ENCODE measurements at places on chromosomes 5 and 9.

DNA sequence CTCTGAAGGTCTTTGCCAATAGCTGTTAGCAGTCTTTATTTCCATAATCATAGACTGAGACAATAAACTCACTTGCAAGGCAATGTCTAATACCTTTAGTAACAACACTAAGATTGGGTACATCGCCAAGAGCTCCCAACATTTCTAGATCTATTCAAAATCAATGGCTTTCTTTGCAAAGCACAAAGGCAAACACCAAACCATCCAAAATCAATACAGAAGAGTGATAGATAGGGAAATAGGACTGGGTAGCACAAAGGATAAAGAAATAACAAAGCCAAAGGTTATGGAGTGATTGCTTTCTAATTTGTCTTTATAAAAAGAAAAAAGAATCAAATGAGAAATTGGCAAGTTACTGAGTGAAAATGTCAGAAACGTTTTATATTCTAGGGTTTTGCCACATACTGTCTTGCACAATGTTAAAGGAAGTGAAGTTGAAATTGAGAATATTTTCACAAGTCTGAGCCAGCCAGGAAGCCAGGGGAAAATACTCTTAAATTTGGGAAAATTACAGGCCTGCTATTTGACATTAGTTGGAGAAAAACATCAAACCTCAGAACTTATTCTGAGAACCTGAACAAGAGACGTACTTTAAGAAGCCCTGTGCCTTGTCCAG is 53.3 kb upstream of the LHFPL2 start:
- H3K4me1 ChIP-seq = no peaks in the 10 kb centered on the region
- DNase-seq = no peak
- H3K27ac ChIP-seq = no peak overlapping the region
- no peak overlapping the region for H3K4me3 ChIP-seq

GRCh38 chr9:77019236-77019925 is at the start of gene FOXB2:
TSS of gene FOXB2 (plus strand) at chr9:77019655. CDS start at chr9:77019655, 0 bp downstream.
- no peak for DNase-seq
- no peak within 1 kb of the TSS for H3K4me3 ChIP-seq
- no peaks in the 10 kb centered on the region for H3K4me1 ChIP-seq
- H3K36me3 ChIP-seq = no peaks in the 10 kb centered on the region
- H3K27ac ChIP-seq = no peak within 1 kb of the TSS

DNA sequence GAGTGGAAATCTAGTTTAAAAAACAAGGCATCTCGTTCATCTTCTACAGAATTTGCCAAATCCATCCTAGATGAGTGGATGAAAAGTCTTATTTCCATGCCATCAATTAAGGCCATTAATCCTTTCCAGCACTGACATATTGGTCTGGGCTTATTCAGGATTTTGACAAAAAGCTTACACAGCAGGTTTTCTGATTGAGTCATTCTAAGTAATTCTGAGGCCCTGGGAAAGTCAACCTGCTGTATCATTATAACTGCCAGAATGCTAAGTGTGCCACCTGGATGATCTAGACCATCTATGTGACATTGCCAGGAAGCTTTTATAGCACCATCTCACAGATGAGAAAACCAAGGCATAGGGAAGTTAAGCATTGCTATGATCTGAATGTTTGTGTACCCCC is 132.1 kb upstream of the MAP3K1 start:
- no peak overlapping the region for H3K4me3 ChIP-seq
- H3K36me3 ChIP-seq = no peaks in the 10 kb centered on the region
- peaks cover 22% of the 10 kb centered on the region for H3K4me1 ChIP-seq
- no peak for DNase-seq
- no peaks in the 10 kb centered on the region for H3K27me3 ChIP-seq

GRCh38 chr5:72452515-72453245 is 54.5 kb downstream of the ZNF366 start:
- no peaks in the 10 kb centered on the region for H3K27me3 ChIP-seq
- H3K27ac ChIP-seq = no peak overlapping the region
- DNase-seq = no peak

DNA sequence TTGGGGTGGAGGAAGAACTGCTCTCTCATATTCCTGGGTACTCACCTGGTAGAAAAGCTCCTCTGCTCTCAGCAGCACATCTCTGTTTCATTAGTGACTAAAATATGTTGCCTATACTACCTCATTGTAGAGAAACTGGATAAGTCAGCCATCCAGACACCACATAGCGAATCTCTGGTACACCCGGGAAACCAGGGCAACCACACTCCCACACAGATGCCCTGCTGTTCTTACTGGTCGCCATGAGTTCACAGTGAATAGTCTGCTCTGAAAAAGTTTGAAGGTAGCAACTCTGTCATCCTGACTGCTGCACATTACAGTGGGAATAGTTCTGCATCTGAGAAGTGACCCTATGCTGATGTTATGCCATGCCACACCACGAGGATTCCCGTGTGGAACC is 135.0 kb downstream of the ENTREP1 start:
- no peak for DNase-seq
- H3K4me1 ChIP-seq = no peaks in the 10 kb centered on the region
- H3K36me3 ChIP-seq = no peaks in the 10 kb centered on the region
- no peak overlapping the region for H3K4me3 ChIP-seq
- H3K27me3 ChIP-seq = no peaks in the 10 kb centered on the region
- no peak overlapping the region for H3K27ac ChIP-seq

GRCh38 chr5:78920604-78921003 is 64.5 kb downstream of the ARSB start:
- H3K27me3 ChIP-seq = no peaks in the 10 kb centered on the region
- no peak overlapping the region for H3K4me3 ChIP-seq
- no peaks in the 10 kb centered on the region for H3K36me3 ChIP-seq
- no peak overlapping the region for H3K27ac ChIP-seq
- no peak for DNase-seq

DNA sequence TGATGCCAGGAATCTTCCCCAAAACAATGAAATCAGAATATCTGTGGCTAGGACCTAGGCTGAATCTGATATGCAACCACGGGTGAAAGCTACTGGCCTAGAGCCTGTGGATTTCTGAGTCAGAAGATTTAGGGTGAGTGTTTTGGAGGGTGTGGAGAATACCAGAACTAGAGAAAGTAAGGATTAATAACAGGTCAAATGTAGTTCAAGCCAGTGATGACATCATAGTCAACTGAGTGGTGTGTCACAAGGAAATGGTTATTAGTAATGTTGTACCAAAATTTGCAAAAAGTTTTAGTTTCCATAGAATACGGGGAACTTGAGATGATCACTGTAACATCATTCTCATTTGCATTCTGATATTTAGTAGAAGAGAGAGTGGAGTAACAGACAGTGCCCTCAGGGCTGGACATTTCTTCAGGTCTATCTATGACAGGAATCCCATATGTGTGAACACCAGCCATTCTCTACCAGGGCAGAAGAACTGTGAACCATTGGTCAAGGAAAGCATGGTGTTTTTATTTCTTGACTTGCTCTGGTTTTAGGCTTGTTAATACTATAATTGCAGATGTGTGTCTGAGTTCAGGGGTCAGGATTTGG is 3.7 kb downstream of the GALNT12 start:
- H3K4me1 ChIP-seq = no peaks in the 10 kb centered on the region
- H3K27ac ChIP-seq = no peak overlapping the region
- DNase-seq = no peak
- no peak overlapping the region for H3K4me3 ChIP-seq
- H3K36me3 ChIP-seq = no peaks in the 10 kb centered on the region

DNA sequence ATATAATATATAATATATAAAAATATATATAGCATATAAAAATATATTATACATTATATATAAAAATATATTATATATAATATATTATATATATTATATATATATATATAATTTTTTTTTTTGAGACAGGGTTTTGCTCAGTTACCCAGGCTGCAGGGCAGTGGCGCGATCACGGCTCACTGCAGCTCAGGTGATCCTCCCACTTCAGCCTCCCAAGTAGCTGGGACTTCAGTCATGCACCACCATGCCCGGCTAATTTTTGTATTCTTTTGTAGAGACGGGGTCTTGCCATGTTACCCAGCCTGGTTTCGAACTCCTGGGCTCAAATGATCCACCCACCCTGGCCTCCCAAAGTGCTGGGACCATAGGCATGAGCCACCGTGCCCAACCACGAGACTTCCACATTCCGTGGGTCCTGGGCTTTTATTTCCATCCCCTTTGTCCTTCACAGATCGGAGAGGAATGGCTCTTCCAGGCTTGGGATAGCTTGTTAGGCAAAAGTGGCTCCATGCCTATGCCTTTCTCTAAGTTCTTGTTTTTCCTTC is 62.0 kb upstream of the IER5L start:
- DNase-seq = no peak
- H3K4me1 ChIP-seq = peaks cover 18% of the 10 kb centered on the region
- H3K36me3 ChIP-seq = no peaks in the 10 kb centered on the region
- no peak overlapping the region for H3K4me3 ChIP-seq

DNA sequence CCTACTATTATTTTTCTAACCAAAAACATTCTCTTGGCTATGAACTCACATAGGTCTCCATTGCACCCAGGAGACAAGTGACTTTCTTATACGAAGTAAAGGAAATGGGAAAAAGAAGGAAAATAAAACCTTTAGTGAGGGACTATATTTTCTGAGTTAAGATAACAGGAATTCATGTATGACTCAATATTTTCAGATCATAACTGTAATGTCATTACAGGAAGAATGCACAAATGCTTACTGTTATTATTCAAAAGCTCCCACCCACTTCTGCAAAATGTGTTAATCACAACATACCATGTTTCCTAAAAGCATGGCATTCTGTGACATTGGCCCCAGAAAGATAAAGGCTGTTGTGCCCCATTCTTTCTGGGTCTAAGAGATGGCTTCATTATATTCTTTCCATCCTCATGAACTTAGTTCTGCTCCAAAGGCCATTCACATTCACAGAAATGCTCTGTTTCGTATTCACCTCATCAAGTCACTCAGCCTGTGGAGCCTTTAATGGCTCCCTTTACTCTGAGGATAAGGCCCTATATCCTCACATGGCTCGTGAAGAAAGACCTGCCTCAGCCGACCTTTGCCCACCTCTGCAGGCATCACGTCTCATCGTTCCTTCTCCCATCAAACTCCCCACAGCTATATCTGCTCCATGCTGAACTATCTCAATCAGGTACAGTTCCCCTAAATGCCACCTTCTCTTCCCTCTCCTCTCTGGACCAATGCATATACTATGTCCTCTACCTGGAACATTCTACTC is 77.0 kb downstream of the ABCA1 start:
- no peaks in the 10 kb centered on the region for H3K27me3 ChIP-seq
- H3K27ac ChIP-seq = no peak overlapping the region
- H3K36me3 ChIP-seq = no peaks in the 10 kb centered on the region
- no peak for DNase-seq
- H3K4me1 ChIP-seq = no peaks in the 10 kb centered on the region

- no peaks in the 10 kb centered on the region for H3K27me3 ChIP-seq
- no peak overlapping the region for H3K27ac ChIP-seq
- peaks cover 7% of the 10 kb centered on the region for H3K4me1 ChIP-seq
Observed at GRCh38 chr5:127876384-127876783, 173.2 kb downstream of the CCDC192 start.

- no peaks in the 10 kb centered on the region for H3K27me3 ChIP-seq
- H3K4me3 ChIP-seq = no peak overlapping the region
- no peak overlapping the region for H3K27ac ChIP-seq
- DNase-seq = no peak
Observed at GRCh38 chr5:91373006-91373405, 10.1 kb downstream of the ARRDC3 start.

- no peaks in the 10 kb centered on the region for H3K4me1 ChIP-seq
- peaks cover 67% of the 10 kb centered on the region for H3K27me3 ChIP-seq
- H3K36me3 ChIP-seq = no peaks in the 10 kb centered on the region
Observed at GRCh38 chr5:180598797-180599589, 7.7 kb upstream of the SCGB3A1 start.

DNA sequence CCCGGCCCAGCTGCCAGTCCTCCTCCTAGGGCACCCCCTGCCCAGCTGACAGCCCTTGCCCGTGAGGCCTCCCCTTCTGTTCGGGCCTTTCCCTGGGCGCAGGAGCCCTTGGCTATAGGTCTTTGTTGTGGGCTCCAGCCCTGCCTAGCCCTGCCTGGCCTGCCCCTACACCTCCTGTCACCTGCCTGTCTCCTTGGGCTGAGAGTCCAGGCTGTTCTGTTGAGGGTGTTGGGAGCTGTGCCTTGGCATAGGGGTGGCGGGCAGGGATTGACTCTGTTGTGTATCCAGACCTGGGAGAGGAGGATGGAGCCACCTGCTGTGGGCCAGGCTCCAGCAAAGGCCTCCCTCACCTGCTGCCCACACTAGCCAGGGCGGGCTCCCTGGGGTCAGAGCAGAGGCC is 11.6 kb downstream of the FCN2 start:
- no peaks in the 10 kb centered on the region for H3K4me1 ChIP-seq
- no peak for DNase-seq

DNA sequence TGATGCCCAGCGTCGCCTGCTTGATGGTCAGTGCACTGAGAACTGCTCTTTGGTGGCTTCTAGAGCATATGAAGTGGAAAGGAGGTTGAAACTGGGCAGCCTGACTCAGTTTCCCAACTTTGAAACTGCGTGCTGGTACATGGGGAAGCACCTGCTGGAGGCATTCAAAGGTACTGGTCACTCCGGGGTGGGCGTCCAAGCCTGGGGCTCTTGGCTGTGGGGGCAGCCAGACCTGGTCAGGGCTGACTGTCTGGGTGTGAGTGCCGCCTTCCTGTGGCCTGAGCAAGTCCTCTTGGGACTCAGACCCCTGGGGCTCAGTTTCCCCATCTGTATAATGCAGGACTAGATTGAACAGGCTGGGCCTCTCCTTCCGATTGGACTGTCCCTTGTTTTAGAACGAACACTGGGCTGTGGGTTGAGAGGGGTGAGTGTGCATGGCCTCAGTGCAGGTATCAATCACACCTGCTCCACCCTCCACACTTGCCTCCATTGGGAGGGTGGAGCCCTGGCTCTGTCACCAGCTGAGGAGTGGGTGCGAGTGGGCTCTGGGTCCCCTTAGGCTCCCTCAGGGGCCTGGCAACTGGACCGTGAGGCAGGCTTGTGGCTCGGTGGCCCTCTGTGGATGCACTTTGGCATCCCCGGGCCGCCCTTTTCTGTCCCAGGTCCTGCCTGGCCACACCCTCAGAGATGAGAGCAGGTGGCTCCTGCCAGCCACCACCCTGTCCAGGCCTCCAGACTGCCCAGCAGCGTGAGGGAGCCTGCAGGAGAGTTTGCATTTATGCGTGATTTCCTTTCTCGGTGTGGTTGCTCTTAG is 80.2 kb downstream of the PHF2 start:
- H3K27ac ChIP-seq = no peak overlapping the region
- no peak overlapping the region for H3K4me3 ChIP-seq
- H3K27me3 ChIP-seq = no peaks in the 10 kb centered on the region
- H3K36me3 ChIP-seq = no peaks in the 10 kb centered on the region
- H3K4me1 ChIP-seq = no peaks in the 10 kb centered on the region

- H3K27ac ChIP-seq = no peak overlapping the region
- H3K27me3 ChIP-seq = no peaks in the 10 kb centered on the region
- H3K4me3 ChIP-seq = no peak overlapping the region
Observed at GRCh38 chr5:143740956-143741355, 71.0 kb upstream of the HMHB1 start.

DNA sequence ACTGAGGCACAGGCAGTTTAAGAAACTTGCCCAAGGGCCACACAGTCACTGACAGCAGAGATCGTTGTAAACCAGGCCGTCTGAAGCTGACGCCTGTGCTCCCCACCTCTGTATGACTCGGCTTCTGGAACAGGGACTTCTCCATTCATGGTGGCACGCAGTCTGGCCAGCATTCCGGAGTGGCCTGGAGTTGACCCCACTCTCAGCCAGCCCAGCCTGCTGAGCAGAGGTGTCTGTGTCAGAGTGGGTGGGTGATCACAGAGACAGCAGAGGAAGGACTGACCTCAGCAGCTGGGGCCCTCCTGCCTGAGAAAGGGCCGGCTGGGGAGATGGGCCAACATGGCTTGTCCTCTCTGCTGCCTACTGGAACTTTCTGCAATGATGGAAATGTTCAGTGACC is 12.6 kb downstream of the LRSAM1 start:
- H3K4me1 ChIP-seq = no peaks in the 10 kb centered on the region
- H3K4me3 ChIP-seq = no peak overlapping the region
- DNase-seq = no peak
- H3K27me3 ChIP-seq = no peaks in the 10 kb centered on the region
- no peaks in the 10 kb centered on the region for H3K36me3 ChIP-seq
- H3K27ac ChIP-seq = no peak overlapping the region
